HTR-8/SVneo (cell line): ENCODE measurements at places on chromosomes 1 and 21.

GRCh38 chr1:109773900-109774485 lies 10.3 kb upstream of the EPS8L3 start:
- DNase-seq: no peak

DNA sequence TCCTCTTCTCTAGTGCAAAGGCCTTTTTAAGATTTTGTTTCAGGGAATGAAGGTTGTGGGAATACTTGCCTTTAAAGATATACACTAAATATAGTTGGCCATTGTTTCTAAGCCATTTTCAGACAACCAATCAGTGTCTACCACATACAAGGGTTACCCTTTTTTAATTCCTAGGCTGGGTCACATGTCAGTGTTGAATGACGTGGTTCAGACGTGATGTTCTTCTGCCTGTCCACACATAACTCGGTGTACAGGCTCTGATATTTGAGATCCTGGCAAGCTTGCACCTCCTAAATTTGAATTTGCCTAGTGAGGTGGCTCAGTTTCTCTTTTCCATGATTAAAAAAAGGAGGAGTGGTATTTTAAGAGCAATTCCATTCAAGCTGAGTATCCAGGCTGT lies 38.8 kb downstream of the DTL start:
- DNase-seq: no peak

GRCh38 chr1:22728751-22729399 lies 18.2 kb downstream of the EPHB2 start:
- no peak for DNase-seq

- DNase-seq: no peak
Observed at GRCh38 chr1:7427605-7428300, 343.3 kb upstream of the VAMP3 start.

GRCh38 chr1:116764906-116765862 lies 11.0 kb downstream of the CD2 start:
- no peak for DNase-seq

GRCh38 chr21:41750051-41750450 lies 16.8 kb downstream of the RIPK4 start:
- no peak for DNase-seq

GRCh38 chr1:162942916-162943559 lies 82.1 kb upstream of the CCDC190 start:
- no peak for DNase-seq

- no peak for DNase-seq
Observed at GRCh38 chr1:44941424-44942324, 44.7 kb downstream of the EIF2B3 start.
